A172 (cell line): ENCODE measurements at places on chromosomes 7 and 10. TPM values are rescaled to one million over a fixed set of nuclear protein-coding genes. Genes with fewer than 3 reads are reported as not detected.

DNA sequence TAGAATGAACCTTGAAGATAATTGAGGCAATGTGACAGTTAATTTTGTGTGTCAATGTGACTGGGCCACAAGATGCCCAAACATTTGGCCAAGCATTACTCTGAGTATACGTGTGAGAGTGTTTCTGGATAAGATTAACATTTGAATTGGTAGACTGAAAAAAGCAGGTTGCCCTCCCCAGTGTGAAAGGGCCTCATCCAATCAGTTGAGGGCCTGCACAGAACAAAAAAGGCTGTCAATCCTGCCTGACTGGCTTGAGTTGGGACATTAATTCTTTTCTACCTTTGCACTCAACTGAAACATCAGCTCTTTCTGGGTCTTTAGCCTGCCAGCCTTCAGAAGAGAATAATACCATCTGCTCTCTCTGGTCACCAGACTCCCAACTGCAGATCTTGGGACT is 56.6 kb upstream of the PDE1C start:
- DNase-seq = no peak

GRCh38 chr7:522071-522950 is 2.7 kb upstream of the PDGFA start:
- DNase-seq = no peak

DNA sequence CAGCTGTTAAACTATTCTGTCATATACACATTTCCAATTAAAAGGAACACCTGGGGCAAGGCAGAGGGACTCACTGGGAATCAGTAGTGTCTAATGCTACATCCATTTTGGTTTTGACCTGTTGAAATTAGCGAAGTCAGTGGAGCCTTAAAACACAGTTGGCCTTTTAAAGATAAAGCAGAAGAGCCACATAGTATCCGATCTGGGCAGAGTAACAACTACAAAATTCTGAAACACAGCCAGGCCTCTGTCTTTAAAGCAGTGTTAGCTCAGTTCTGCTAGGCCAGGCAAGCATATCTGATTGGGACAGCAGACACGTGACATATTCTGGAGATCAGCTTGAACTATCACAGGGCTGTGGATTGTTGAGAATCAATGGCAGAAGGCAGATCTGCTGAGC is 117.5 kb upstream of the WNT16 start:
- DNase-seq = no peak

CNTNAP2 gene
- 0.07 TPM in 1 of 2 replicates, not detected in the other for total RNA-seq

GRCh38 chr7:45882465-45882810 is 5.8 kb upstream of the IGFBP1 start:
- peak; percentile 72 for DNase-seq

DNA sequence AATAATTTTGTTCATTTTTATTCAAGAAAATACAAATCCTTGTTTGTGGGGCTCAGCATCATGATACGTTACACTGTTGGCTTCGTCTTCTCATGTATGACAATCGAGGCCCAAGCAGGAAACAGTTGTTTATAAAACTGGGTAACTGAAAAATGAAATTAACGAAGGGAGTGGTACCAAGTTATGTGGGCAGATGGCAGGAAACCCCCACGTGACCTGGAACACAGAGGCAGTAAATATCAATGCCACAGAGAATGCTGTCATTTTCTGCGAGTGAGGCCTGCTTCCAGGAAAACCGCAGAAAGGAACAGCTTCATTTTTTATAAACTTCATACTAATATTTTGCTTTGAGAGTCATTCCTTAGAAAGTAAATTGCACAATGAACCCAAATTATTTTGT is 201.0 kb upstream of the ADARB2 start:
- DNase-seq = no peak

MRC1 gene
- total RNA-seq = not detected in 2 replicates

FIGNL1 gene
- 2.6 and 3.6 TPM in 2 replicates for total RNA-seq

DNA sequence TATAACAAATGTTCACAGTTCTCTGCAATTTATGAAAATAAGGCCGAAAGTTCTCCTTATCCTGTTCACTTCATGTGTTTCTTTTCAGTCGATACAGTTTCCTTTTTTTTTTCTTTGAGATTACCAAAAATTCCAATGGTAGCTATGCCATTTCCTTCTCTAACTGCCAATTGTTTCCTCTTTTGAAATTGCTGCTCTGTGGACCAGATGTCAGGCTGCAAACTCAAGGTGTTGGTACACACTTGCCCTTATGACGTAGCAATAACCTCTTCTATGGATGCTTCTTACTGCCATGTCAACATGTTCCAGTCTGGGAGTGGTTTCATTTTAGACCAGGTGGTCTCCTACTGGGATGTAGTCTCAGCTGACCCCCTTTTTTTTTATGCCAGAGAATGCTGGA is 52.9 kb downstream of the CASD1 start:
- peak; percentile 4 for DNase-seq

- no peak for DNase-seq
Measured at GRCh38 chr10:75726522-75727483, 295.4 kb downstream of the LRMDA start.

GRCh38 chr10:116437076-116437692 is 9.5 kb downstream of the PNLIPRP3 start:
- no peak for DNase-seq

CYP2C18 gene
- not detected in 2 replicates for total RNA-seq

DNA sequence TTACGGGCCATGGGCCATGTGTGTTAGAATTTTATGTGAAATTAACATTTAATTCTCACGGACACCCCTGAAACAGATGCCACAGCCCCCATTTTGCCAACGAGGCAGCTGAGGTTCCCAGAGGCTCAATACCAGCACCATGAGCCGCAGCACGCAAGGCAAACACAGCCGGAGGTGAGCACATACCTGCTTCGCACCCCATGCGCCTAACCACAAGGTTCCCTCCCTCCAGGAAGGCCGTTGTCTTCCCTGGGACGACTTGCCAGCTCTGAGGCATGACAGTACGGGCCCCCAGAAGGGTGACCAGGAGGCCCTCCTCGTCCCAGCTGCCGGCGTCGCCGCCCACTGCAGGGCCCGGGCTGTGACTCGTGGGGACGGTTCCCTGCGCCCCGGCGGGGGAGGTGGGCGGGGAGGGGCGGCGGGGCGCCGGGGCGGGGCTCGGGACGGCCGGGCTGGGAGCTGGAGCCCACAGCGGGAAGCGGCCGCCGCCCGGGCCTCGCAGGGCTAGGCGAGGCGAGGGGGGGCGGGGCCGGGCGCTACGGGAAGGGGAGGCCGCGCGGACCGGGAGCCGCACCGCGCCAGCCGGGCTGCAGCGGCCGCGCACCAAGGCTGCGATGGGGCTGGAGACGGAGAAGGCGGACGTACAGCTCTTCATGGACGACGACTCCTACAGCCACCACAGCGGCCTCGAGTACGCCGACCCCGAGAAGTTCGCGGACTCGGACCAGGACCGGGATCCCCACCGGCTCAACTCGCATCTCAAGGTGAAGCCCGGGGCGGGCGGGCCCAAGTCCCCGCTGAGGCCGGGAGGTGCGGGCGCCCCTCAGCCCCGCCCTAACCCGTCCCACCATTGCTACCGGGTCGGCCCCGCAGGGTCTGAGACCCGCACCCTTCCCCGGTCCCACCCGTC is at the start of gene CAV2:
CAV2 (plus strand) TSS at position 571 of the 910 bp plus-strand sequence; CDS start at position 615, 44 bp downstream.
- DNase-seq = peak; percentile 49

- DNase-seq = no peak
Measured at GRCh38 chr10:28806951-28807759, 129.8 kb downstream of the BAMBI start.

DNA sequence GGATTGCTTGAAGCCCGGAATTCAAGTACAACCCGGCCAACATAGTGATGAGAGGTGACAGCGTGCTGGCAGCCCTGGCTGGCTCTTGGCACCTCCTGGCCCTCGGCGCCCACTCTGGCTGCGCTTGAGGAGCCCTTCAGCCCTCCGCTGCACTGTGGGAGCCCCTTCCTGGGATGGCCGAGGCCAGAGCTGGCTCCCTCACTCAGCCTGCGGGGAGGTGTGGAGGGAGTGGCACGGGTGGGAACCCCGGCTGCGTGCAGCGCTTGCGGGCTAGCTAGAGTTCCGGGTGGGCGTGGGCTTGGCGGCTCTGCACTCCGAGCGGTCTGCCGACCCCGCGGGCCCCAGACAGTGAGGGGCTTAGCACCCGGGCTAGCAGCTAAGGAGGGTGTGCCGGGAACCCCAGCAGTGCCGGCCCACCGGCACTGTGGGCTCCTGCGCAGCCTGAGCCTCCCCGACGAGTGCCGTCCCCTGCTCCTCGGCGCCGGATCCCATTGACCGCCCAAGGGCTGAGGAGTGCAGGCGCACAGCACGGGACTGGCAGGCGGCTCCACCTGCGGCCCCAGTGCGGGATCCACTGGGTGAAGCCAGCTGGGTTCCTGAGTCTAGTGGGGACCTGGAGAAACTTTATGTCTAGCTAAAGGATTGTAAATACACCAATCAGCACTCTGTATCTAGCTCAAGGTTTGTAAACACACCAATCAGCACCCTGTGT is 12.1 kb upstream of the RNF216 start:
- DNase-seq = no peak

GRCh38 chr10:96614515-96614914 is 27.7 kb upstream of the TM9SF3 start:
- DNase-seq = peak; percentile 96

MMD2 gene
- not detected in 2 replicates for total RNA-seq

GRCh38 chr7:90660819-90661218 is 64.7 kb downstream of the CDK14 start:
- DNase-seq = no peak

DNA sequence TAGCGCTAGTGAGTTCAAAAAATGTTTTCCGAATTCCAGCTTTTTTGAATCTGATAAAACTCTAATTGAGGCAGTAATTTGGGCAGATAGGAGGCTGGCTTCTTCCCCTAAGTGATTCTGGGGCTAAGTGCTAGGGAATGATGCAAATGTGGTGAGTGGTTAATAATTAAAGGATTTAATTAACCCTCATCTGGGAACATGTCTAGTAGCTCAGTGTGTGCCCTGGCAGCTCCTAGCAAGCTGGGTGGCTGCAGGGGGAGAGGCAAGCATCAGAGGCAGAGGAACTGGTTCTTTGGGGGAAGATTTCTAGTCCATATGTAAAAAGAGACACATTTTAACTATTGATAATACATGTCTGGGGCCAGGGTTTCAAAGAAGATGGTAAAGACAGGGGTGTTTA is 354.5 kb downstream of the WDR11 start:
- no peak for DNase-seq

GRCh38 chr10:102701272-102701671 is 12.9 kb downstream of the ARL3 start:
- no peak for DNase-seq

GRCh38 chr7:21580073-21580521 is 37.3 kb downstream of the DNAH11 start:
- peak; percentile 90 for DNase-seq

EVX1 gene
- not detected in 2 replicates for total RNA-seq

DNA sequence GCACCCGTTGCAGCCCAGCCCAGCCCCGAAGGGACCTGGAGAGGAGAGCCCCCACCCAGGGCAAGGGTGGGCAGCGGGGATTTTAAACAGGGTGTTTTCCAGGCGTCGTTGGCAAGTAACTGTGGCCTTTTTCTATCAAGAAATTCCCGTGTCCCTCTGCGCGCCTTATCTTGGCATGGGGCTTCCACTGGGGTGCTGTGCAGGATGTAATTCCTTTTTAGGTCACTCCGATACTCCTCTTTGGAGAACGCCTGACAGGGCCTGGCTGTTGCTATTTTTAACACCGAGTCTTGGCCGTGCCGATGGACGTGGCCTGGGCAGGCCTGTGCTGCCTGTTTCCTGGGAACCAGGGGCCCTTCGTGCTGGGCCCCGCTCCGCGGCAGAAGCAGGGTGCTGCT is 93.8 kb downstream of the INPP5A start:
- DNase-seq = no peak
